Small intestine (tissue), 16 donors: ENCODE measurements at places on chromosomes 5 and 9.

DNA sequence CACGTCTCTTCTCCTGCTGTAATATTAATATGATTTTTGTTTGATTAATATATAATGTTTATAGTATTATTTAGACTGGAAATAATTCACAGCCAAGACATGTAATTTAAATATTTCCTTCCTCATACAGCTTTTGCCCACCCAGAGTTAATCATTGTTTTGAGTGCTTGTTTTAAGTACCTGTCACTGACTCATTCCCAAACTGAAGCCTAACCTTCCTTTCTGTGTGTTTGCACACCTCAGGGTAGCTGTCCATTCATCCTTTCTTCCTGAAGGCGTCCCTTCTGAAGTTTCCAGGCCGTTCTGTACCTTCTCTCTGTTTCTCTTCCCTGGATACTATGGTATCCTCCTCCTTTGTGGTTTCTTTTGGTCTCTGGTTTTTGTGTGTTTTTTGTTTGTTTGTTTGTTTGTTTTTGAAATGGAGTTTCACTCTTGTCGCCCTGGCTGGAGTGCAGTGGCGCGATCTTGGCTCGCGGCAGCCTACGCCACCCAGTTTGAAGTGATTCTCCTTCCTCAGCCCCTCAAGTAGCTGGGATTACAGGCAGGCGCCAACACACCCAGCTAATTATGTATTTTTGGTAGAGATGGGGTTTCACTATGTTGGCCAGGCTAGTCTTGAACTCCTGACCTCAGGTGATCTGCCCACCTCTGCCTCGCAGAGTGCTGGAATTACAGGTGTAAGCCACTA, 312.4 kb downstream of the DOCK8 start:
- no peaks in the 10 kb centered on the region for H3K36me3 ChIP-seq
- H3K27me3 ChIP-seq, result no peaks in the 10 kb centered on the region
- H3K27ac ChIP-seq, result no peak overlapping the region
- no peak for DNase-seq

GRCh38 chr9:73294336-73294735, 142.7 kb downstream of the ANXA1 start:
- H3K36me3 ChIP-seq, result no peaks in the 10 kb centered on the region
- no peak overlapping the region for H3K27ac ChIP-seq
- no peak overlapping the region for H3K4me3 ChIP-seq
- no peak for DNase-seq
- H3K27me3 ChIP-seq, result no peaks in the 10 kb centered on the region

GRCh38 chr9:130461218-130461630, 16.5 kb downstream of the ASS1 start:
- H3K4me3 ChIP-seq, result no peak overlapping the region
- peak; percentile 64 for DNase-seq
- no peaks in the 10 kb centered on the region for H3K36me3 ChIP-seq
- peaks cover 8% of the 10 kb centered on the region for H3K4me1 ChIP-seq
- no peaks in the 10 kb centered on the region for H3K27me3 ChIP-seq

GRCh38 chr5:9878206-9878605, 248.1 kb upstream of the TAS2R1 start:
- DNase-seq, result no peak
- H3K27me3 ChIP-seq, result no peaks in the 10 kb centered on the region
- H3K27ac ChIP-seq, result no peak overlapping the region
- H3K4me1 ChIP-seq, result no peaks in the 10 kb centered on the region

GRCh38 chr5:107329850-107330249, 340.9 kb downstream of the EFNA5 start:
- H3K4me3 ChIP-seq, result no peak overlapping the region
- H3K27ac ChIP-seq, result no peak overlapping the region
- H3K4me1 ChIP-seq, result no peaks in the 10 kb centered on the region
- no peak for DNase-seq
- no peaks in the 10 kb centered on the region for H3K27me3 ChIP-seq

- no peaks in the 10 kb centered on the region for H3K36me3 ChIP-seq
- H3K27ac ChIP-seq, result no peak overlapping the region
- no peak overlapping the region for H3K4me3 ChIP-seq
- H3K27me3 ChIP-seq, result no peaks in the 10 kb centered on the region
These were observed 9.3 kb downstream of the ADCY2 start for GRCh38 chr5:7405277-7405676.

DNA sequence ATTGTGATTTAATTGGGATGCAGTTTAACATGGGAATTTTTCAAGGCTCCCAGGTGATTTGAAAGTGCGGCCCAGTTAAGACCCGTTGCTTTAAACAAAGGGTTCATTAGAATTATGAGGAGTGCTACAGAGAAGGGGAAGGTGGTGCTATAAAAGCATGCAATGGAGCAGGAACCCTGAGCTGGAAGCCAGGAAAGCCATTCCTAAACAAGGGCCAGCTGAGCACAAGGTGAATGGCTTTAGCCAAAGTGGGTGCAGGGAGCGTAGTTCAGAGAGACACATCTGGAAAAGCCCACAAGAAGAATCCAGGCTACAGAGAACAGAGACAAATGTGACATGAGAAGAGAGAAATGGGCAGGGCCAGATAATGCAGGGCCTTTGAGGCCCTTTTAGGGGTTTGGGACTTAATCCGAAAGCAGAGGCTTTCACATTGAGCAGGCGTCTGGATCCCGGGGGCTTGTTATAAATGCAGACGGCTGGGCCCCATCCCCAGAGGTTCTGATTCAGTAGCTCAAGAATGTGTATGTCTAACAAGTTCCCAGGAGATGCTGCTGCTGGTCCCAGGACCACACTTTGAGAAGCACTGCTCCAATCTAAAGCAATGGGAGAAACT, 138.1 kb upstream of the WWC1 start:
- H3K4me1 ChIP-seq, result no peaks in the 10 kb centered on the region
- no peak for DNase-seq
- H3K27ac ChIP-seq, result no peak overlapping the region
- H3K27me3 ChIP-seq, result peaks cover 4% of the 10 kb centered on the region
- H3K36me3 ChIP-seq, result no peaks in the 10 kb centered on the region
- no peak overlapping the region for H3K4me3 ChIP-seq

DNA sequence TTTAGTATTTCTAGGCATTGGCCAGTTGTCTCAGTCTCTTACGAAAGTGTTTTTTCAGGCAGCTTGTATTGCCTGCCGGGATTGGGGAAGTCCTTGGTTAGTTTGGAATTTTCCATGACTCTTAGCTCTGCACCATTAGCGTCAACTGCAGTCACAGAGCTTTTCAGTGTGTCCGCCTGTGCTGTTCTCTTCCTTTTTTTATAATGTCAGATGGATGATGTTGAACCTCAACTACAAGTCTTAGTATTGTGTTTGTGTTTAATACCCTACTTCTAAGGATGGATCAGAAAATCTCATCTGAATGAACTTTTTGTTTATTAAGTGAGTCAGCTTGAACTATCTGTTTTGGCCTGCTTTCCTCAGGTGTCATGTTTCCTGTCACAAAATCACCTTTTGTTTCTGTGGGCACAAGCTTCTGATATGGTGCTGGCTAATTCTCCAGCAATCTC, 33.1 kb downstream of the ATP6V0E1 start:
- H3K27me3 ChIP-seq, result no peaks in the 10 kb centered on the region
- H3K27ac ChIP-seq, result no peak overlapping the region
- H3K4me3 ChIP-seq, result no peak overlapping the region
- DNase-seq, result no peak

GRCh38 chr9:29647451-29647850, 2074.2 kb upstream of the C9orf72 start:
- no peaks in the 10 kb centered on the region for H3K36me3 ChIP-seq
- H3K4me1 ChIP-seq, result no peaks in the 10 kb centered on the region
- no peak for DNase-seq
- H3K27me3 ChIP-seq, result no peaks in the 10 kb centered on the region
- H3K4me3 ChIP-seq, result no peak overlapping the region
- no peak overlapping the region for H3K27ac ChIP-seq

GRCh38 chr5:65105301-65105700, 336.6 kb downstream of the CWC27 start:
- no peaks in the 10 kb centered on the region for H3K4me1 ChIP-seq
- H3K27ac ChIP-seq, result no peak overlapping the region
- no peaks in the 10 kb centered on the region for H3K27me3 ChIP-seq
- H3K4me3 ChIP-seq, result no peak overlapping the region
- DNase-seq, result no peak
